ENCODE measurements at places on chromosomes 3 and 15.

GRCh38 chr3:50623840-50624474 is 7.0 kb downstream of the MAPKAPK3 start:
- DNase-seq: no peak

GRCh38 chr3:78818161-78818985 is 949.4 kb downstream of the ROBO1 start:
- no peak for DNase-seq

GRCh38 chr15:36265422-36265821 is 314.0 kb upstream of the CDIN1 start:
- DNase-seq: no peak

- DNase-seq: no peak
These were observed 206.8 kb upstream of the TGFBR2 start for GRCh38 chr3:30399394-30400181.

DNA sequence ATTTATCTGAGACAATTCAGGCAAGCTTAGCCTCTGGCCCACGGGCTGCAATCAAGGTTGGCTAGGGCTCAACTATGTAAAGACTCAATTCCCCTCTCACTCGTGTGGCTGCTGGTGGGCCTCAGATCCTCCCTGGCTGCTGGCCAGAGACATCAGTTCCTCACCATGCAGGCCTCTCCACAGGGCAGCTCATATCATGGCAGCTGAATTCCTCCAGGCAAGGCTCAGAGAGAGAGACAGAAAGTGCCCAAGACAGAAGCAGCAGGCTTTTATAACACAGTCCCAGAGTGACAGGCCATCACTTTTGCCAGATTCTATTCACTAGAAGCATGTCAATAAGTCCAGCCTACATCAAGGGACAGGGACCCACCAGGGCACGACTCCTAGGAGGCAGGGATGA is 63.2 kb downstream of the XXYLT1 start:
- no peak for DNase-seq

DNA sequence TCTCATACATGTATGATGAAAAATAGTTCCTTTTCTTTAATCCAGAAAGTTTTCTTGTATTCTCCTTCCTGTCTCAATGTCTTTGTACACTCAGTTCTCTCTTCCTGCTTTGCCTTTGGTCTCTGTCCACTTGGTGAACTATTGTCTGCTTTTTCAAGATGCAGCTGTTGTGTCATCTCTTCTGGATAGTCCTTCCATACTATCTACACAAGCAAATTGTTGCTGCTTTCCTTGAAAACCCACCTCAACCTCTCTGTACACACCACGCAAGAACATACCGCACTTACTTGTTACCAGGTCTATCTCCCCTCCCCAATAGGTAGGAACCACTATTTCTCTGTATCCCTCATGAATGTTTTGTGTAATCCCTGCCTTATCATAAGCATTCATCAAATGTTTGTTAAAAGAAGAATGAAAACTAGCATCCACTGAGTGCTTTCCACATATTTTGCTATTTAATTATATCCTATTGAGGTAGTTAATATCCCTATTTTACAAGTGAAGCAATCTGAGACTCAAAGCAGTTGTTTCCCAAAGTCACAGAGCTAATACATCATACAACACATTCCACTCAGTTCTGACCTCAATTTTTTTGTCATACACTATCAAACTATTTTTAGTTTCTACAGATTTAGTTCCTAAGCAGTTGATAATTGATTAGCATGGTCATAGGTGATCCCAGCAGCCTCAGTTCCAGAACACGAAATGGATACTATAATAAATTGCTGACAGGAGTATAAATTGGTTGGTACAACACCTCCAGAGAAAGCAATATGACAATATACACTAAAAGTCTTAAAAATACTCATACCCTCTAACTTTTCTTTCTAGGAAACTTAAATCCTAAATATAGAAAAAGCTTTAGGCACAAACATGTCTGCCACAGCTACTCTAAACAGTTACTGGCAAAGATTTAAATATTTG is 19.6 kb downstream of the HACL1 start:
- DNase-seq: no peak
